NB4 (cell line): ENCODE measurements at places on chromosomes 1 and 21.
A peak's percentile ranks its signal among the peaks of the same experiment; 100 is the strongest.

GRCh38 chr1:10646347-10646861 is 150.0 kb downstream of the CASZ1 start:
- peak; percentile 79 for DNase-seq

DNA sequence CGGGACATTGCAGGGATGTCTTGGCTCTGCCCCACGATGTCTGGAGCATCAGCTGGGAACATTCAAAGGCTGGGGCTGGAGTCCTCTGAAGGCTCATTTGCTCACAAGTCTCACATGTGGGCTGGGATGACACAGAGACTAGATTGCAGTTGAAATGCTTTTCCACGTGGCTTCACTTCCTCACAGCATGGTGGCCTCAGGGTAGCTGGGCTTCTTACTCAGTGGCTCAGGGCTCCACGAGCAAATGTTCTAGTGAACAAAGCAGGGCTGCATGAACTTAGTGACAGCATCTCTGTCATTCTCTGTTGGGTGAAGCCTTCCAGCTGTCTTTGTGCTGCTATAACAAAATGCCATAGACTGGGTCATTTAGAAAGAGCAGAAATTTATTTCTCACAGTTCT is 247.0 kb upstream of the POU3F1 start:
- DNase-seq = no peak

DNA sequence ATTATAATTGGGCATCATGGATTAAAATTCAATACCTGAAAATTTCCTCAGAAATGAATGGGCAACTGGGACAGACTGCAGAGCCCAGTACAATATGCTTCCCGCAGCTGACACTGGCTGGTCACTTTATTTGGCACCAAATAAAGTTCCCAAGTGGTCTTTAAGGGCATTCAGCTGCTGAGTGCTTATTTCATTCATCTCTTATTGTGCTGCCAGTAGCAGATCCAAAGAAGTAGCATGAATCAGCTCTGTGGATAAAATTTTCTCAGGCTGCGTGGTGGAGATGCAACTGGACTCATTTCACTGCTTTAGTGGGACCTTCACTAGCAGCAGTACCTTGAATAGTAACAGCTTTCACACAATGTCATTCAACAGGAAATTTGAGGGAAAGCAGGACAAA is 226.3 kb upstream of the ADGRL2 start:
- no peak for DNase-seq

GRCh38 chr1:95754412-95754811 is 520.4 kb downstream of the RWDD3 start:
- no peak for DNase-seq

- DNase-seq = no peak
These were observed 11.7 kb upstream of the C2CD2 start for GRCh38 chr21:41965461-41966013.

- DNase-seq = no peak
These were observed 168.5 kb upstream of the ZC3H12A start for GRCh38 chr1:37305841-37306240.

GRCh38 chr1:88647749-88648415 is 36.2 kb upstream of the PKN2 start:
- no peak for DNase-seq
